ENCODE measurements at places on chromosomes 12 and 14.

DNA sequence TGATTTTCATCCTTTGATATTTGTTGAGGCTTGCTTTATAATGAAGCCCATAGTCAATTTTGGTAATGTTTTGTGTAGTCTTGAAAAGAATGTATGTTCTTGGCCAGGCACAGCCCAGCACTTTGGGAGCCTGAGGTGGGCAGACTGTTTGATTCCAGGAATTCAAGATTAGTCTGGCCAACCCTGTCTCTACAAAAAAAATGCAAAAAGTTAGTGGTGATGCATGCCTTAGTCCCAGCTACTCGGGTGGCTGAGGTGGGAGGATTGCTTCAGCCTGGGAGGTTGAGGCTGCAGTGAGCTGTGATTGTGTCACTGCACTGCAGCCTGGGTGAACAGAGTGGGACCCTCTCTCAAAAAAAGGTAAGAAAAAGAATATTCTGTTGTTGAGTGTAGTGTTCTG lies 10.8 kb downstream of the ETNK1 start:
- DNase-seq: no peak

DNA sequence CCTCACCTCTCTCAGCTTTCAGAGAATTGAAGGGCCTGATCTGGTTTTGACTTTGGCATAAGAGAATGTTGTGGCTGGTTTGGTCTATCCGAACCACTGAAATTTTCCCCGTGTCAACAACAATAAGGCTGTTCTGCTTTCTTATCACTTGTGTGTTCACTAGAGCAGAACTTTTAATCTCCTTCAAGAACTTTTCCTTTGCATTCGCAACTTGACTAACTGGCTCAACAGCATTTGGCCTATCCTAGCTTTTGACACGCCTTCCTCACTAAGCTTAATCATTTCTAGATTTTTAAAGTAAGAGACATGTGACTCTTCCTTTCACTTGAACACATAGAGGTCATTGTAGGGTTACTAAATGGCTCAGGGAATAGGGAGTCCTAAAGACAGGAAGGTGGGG lies 25.9 kb upstream of the EDDM3A start:
- no peak for DNase-seq

DNA sequence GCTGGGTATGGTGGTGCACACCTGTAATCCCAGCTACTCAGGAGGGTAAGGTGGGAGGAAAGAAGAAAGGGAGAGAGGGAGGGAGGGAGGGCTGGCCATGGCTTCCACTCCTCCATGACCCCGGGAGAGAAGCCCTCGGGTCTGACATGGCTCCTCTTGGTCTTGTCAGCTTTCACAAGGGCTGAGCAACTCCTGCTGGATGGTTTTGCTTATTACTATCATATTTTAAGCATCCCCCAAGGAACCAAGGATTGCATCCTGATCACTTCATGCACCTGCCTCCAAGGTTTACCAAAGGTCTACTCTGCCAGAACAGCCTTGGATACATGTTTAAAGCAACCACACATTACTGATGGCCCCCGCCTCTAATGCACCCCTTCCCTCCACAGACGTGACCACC lies 28.0 kb upstream of the NCOR2 start:
- no peak for DNase-seq

- DNase-seq: no peak
These were observed 162.9 kb upstream of the PRMT8 start for GRCh38 chr12:3328081-3328480.

GRCh38 chr12:71746974-71747611 lies 7.6 kb upstream of the RAB21 start:
- DNase-seq: no peak

- DNase-seq: no peak
These were observed 45.4 kb downstream of the SBNO1 start for GRCh38 chr12:123319273-123319672.

GRCh38 chr12:124392667-124393413 lies 97.9 kb downstream of the RFLNA start:
- peak; percentile 98 for DNase-seq

DNA sequence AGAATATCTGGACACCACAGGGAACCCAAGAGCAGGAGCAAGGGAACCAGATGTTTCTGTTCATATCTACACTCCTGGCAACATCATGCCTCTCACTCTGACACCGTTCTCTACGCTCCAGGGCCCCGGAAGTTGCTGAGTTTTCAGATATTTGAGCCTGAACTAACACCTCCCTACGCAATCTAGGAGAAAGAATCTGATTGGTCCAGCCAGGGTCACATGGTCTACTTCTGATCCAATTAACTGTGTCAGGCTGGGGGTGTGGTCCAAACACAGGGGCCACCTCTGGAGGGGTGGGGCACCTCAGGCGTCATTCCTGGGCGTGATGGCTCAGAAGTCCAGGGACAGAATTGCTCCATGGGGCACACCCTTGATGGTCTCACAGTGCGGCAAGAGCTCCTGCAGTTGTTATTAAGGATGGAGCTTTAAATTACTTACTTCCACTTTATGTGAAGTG lies 165.5 kb downstream of the PTPN11 start:
- DNase-seq: no peak

GRCh38 chr14:23056145-23056955 lies 970 bp downstream of the CDH24 start:
- no peak for DNase-seq

DNA sequence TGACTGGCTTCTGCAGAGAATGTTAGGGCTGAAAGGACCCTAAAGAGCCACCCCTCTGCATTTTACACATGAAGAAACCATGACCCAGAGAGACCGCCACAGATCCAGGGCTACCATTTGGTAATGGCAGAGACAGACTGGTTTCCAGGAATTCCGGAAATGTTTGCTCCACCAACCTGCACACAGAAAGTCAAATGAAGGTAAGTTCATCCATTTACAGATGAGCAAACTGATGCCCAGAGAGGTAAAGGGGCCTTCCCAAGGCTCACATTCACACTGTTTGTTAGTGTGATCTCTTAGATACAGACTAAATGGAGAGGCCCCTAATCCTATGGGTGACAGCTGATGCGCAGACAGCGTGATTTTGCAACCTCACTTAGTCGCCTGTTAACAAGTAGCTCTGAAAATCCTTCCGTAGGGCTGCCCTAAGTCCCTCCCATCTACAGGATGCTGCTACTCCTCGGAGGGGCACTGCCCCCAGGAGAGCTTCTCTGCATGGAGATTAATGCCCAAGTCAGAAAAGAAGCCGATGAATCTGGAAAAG lies 33.8 kb downstream of the ZFP36L1 start:
- DNase-seq: no peak

- no peak for DNase-seq
These were observed 499.4 kb downstream of the NAV3 start for GRCh38 chr12:78330131-78330530.

DNA sequence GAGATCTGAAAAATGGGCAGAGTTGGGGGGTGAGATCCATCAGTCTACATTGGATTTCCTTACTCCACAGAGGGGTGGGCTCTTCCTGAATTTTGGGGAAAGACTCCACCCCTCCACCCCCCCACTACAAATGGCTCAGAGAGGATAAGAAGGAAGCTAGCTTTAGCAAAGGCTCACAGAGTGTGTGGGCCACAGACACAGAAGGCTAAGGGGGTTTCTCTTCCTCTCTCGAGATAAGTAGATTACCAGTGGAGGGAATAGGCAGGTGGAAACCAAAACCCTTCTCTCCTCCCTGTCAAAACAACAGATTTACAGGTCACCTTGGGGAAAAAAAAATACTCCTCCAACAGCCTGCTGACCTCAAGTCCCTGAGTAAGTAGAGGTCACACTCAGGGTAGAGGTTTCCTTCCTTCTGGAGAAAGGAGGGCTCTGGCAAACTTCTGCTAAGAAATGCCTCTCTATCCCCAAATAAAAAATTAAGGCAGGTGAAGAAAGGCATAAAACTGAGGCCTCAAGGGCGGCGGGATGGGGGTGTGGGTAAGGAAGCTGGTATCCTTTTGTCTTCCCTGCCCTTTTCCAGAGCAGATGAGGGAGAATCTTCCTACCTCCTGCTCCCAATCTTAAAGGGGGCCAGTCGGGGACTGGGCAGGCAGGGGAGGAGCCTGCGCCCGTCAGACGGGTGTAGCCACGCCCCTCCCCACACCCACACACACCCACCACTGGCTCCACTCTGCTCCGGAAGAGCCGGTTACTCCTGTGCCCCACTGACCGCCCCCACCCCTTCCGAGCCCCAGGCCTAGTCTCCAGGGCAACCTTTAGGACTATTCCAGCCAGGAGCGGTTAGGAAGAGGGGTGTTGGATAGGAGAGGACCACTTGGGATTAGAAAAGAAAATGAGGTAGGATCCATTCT lies 1.9 kb upstream of the BAZ2A start:
- no peak for DNase-seq

DNA sequence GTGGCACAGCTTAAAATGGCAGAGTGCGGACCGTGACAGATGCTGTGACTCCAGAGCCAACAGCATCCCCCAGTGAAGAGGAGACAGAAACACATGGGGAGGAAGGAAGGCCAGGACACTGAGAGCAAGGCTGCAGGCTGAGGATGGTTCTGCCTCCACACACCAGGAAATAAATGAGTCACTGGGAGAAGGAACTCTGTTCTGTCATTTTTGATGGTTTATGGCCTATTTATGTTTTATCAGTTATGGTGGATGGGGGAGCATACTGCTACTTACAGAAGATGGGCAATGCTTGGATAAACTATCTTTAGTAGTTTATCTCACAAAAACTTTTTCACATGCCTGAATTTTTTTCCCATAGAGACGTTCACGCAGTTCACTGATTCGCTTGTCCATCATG lies 33.8 kb downstream of the ZFYVE21 start:
- DNase-seq: no peak

- DNase-seq: no peak
These were observed 18.5 kb upstream of the PLA2G1B start for GRCh38 chr12:120346031-120346430.

DNA sequence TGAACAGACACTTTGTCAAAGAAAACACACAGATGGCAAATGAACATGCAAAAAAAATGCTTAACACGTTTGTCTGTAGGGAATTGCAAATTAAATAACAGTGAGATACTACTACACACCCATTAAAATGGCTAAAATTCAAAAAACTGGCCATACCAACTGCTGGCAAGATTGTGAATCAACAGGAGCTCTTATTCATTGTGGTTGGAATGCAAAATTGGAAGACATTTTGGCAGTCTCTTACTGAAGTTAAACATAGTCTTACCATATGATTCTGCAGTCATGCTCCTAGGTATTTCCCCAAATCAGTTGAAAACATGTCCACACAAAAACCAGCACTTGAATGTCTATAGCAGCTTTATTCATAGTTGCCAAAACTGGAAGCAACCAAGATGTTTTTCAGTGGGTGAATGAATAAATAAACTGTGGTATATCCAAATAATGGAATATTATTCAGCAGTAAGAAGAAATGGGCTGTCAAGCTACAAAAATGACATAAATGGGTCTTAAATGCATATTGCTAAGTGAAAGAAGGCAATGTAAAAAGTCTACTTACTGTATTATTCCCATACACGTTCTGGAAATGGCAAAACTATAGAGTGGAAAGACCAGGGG lies 91.4 kb downstream of the PLEKHA5 start:
- DNase-seq: no peak

DNA sequence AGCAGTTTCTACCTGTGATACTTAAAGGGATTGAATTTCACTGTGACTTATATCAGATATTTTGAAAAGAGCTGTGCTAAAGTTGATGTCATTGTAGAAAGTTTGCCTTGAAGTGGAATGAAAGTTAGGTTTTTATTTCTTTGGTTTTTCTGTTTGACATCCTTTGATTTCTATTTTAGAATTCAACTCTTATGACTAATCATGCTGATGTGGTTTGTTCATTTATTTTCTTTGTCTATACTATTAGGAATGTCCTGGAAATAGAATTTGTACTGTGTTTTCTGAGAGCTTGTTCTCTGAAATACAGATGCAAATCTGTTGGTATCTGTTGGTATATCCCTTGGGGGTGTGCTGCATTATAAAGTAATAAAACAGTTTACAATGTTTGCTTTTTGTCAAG lies 3.3 kb downstream of the CNOT2 start:
- DNase-seq: no peak

GRCh38 chr12:69254862-69255261 lies 15.5 kb downstream of the CPSF6 start:
- no peak for DNase-seq

- no peak for DNase-seq
These were observed 2.7 kb downstream of the PITPNM2 start for GRCh38 chr12:123148223-123148622.

- DNase-seq: no peak
These were observed 15.2 kb downstream of the STON2 start for GRCh38 chr14:81384900-81385299.

DNA sequence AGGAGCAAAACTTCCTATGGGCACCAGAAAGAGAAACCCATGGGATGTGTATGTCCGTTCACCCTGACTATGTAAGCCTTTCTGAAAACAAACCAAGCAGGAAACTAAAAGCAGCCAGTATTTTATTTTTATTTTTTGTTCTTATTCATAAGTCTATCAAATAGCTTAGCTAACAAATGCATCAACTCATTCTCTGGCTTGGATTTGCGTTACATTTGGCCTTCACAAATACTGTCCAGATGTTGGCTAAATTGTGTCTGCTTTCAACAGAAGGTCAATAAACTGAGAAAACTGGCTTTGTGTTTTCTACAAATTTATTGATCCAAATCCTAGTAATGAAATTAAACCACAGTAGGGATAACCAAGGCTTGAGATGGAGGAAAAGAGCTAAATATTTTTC lies 379.0 kb downstream of the NOVA1 start:
- DNase-seq: no peak

All from coronary artery (tissue), 2 donors.